ENCODE measurements at places on chromosomes 2 and 18.

- no peak for DNase-seq
Measured at GRCh38 chr2:134080386-134081089, 173.3 kb upstream of the MGAT5 start.

DNA sequence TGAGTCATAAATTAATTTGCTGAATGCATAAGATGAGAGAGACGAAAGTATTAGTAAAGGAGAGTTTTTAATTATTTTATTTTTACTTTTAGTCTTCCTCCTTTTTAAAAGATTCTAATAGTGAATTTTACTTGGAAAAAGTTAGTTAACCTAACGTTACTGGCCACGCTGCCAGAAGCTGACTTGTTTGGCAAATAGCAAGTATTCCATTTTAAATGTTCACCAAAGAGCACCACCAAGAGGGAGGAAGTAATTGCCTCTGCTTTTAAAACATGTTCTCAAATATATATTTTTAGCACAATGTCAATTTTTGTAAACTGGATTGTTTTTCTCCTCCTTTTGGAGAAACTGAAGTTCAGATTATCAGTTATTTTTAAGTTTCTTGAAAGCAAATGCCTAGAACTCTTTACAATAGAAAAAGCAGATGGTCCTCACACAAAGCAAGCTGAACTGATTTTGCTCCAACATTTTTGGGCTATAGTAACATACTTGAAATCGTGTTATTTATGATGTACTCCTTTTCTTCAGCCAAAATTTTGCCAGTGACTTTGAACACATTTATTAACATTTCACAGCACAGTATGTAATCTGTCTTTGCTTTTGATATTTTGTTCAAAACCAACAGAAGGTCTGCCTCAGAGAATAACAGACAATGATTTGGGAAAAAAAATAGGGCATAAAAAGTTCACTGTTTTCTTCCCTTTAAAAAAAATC lies 1311.0 kb upstream of the FAM98A start:
- no peak for DNase-seq

DNA sequence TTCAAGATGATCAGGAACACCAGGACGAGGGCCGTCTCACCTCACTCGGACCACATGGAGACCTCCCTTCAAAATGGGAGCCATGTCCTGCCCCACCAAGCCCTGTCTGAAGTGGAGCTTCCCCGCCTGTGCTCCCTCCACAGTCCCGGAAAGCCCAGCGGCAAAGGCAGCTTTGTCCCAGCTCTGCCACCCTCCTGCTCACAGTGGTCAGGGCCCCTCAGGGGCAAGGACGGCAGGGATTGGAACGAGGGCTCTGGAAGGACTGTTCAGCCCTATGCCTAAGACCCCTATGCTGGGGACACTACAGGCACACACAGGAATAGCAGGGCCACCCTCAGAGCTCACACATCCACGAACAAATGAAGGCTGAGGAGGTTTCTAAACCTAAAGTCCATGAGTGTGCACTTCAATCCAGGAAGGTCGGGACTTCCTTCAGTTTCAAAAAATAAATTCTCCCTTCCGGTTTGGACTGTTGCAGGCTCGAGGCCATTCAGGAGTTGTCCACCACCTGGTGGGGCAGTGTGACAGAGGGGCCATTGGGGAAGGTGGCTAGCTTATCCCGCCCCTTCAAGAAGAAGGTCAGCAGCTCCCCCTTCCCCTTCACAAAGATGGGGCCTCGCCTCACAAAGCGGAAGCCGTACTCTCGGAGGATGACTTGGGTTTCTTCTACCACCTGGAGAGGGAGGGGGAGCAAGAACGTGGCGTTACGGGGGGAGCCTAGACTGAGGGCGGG lies 26.4 kb downstream of the CENPO start:
- no peak for DNase-seq

DNA sequence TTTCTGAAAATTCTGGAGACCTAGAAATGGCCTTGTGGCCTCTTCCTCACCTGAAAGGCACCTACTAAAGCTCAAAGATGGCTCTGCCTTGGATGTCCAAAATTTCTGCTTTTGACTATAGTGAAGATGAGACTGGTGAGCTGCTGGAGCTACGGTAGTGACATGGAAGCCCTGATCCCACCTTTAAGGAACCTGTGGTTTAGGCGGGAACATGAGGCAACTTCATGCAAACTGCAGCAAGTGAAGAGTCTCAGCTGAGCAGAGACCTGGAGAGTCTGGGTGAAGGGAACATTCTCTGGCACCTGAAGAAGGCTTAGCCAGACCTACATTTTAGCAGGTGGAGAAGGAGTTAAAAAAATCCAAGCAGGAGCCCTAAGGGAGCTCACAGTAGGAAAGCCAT lies 40.0 kb downstream of the GORASP2 start:
- no peak for DNase-seq

GRCh38 chr2:136305517-136306192 lies 187.7 kb upstream of the CXCR4 start:
- no peak for DNase-seq

GRCh38 chr2:112597537-112598322 lies 13.3 kb downstream of the CHCHD5 start:
- DNase-seq = no peak

DNA sequence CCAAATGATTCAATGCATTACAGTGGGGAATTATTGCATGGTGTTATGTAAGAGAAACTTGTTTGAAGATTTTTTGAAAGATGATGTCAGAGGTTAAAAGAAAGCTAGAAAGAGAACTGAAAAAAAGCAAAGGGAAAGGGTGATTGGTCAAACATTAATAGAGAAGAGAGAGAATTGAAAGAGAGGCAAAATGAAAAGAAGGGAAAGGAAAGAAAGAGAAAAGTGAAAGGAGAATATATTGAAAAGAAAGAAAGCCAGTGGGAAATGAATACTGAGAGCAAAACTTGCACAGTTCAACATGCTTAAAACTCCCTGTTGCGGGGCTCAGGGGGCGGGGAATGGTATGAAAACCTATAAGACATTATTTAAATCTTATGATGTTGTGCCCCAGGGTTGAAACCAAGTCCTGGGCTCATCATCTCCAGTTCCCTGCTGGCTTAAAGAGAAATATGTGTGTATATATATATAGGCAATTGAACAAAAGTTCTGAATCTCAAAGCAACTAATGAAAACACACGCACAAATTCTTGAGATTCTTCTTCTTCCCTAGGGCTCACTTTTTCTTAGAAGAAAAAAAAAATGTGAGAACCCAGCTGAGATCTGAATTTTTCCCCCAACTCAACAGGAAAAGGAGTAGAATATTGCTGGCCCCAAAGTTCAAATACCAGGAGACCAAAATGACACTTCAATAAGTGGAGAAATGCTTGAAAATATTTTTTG lies 2045.9 kb upstream of the CELF4 start:
- DNase-seq = no peak

DNA sequence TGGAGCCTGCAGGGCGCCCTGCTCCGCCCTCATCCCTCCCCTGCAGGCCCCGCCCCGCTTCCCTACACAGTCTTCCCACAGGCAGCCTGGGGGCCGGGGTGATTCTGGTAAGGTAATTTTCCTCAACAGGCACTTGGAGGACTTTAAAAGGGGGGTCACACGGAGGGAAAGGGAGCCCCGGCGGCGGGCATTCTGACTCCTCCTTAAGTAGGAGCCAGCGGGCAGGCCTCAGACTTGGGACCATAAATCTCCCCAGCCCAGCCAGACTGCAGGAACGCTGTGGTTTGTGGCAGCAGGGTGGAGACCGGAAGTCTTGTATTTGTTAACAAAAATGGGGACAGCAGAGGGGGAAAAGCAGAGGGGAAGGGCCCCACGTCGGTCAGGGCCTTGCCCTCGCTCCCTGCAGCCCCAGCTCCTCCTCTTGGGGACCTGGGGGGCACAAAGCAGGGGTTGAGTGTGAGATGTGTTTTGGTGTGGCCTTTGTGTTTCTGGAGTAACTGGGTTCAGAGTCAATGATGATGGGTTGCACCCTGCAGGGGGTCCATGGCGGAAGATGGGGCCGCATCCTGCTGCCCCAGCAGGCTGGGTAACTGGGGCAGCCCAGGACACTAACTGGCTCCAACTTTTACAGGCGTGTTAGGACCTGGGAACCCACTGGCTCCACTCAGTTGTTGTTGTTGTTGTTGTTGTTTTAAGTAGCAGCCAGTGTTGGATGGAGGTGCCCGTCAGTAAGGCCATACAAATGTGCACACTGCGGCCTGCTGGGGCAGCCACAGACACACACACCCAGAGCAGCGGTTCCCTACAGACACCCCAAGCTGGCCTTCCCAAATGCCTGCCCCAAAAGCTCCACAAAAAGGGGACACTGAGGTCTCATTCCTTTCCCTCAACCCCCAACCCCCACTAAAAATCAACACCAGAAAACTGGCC lies 27.7 kb downstream of the SMAD7 start:
- no peak for DNase-seq

- DNase-seq = no peak
Measured at GRCh38 chr2:197052356-197052755, 125.8 kb upstream of the PGAP1 start.

GRCh38 chr2:237695201-237695780 lies 67.9 kb downstream of the LRRFIP1 start:
- DNase-seq = no peak

DNA sequence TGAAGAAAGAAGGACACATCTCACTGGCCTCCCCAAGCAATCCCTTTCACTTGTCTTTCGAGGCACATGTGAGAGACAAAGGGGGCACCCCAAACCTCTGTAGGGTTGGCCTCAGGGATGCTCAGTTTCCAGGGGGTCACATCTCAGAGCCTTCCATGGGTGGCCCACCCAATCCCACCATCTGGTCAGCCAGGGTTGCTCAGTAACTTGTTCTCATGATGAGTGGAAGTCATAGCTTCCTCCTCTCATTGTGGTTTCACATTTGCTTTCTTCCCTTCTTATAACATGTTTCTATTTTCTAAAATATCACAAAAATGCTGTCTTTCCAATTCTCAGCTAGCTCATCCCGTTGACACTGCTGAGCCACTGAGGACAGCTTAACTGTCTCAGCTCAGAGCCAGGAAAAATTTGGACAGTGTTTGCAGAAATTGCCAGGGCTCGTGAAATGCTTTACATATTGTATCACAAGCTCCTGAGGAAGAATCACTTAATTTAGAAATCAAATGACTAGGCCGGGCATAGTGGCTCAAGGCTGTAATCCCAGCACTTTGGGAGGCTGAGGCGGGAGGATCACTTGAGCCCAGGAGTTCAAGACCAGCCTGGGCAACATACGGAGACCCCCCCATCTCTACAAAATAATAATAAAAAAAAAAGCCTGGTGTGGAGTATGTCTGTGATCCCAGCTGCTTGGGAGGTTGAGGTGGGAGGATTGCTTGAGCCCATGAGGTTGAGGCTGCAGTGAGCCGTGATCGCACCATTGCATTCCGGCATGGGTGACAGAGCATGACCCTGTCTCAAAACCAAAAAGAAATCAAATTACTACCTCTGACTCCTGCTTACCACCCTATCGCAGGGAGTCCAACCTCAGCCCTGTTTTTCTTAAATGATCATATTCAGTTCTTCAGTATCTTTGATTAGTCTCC lies 129.3 kb downstream of the PRKCE start:
- no peak for DNase-seq

DNA sequence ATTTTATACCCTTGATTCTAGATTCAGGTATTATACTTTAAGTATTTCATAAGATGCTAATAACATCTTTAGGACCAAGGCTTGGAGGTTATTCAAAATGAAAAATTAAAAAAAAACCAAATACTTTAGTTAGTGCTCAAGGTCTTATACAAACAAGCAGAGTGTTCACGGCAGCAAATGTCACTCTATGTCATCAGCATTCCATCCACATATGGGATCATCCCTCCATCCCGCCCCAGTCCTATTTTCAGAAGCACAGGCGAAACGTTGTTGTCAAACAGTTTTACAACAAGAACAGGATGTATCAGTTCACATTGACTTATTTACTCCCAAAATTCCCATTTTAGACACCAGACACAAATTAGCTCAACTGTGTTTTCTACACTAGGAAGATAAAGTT lies 83.7 kb downstream of the DSEL start:
- no peak for DNase-seq

- no peak for DNase-seq
Measured at GRCh38 chr2:216139884-216140283, 30.7 kb downstream of the XRCC5 start.

DNA sequence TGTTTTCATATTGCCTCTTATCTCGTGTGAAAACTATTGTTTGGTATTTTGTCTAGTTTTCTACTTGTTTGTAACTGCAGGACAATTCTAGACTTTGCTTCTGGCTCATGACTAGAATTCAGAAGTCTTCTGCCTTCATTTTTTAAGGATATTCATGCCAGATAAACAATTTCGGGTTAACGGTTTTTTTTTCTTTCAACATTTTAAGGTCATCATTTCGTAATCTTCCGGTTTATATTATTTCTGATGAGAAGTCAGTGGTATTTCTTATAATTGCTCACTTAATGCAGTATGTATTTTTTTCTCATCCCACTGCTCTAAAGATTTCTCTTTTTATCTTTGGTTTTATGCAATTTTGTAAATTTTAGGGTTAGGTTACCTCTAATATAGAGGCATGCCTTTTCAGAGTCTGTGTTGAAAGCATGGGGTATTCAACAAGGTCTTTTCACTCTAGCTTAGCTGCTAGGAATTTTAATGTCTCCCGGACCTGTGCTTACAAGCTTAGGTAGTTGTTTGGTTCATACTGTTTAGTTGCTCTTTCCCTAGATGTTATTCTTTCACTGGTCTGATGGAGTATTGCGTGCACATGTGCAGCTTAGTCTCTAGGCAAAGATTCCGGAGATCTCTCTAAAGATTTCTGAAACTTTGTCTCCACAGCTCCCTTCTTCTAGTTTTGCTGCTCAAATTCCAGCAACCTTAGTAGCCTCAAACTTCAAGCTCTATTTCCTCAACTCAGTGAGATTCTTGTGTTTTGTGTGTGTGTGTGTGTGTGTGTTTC lies 198.1 kb downstream of the MCFD2 start:
- no peak for DNase-seq

DNA sequence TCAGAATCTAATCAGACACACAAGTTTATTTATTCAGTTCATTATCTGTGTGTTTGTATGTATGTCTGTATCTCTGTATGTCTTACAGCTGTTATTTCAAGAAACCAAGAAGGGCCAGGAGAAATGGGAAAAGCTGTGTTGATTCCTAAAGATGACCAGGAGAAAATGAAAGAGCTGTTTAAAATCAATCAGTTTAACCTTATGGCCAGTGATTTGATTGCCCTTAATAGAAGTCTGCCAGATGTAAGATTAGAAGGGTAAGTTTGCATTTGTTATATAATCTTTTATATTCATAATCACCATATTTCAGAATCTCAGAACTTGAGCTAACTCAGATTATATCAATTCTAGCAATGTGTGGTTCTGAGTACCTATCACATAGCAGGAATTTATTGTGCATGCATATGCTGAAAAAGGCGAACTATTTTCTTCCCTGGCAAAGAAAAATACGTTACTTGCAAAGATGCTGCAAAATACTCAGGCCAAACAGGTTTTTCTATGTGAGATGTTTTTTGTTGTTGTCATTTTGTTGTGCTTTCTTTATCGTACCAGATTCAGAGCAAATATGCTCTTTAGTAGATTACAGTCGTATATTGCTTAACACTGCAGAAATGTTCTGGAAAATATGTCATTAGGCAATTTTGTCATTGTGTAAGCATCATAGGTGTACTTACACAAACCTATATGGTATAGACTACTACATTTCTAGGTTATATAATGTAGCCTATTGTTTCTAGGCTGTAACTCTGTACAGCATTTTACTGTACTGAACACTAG lies 268.7 kb downstream of the GALNT13 start:
- DNase-seq = no peak

Measured in NCI-H187 (cell line).